ENCODE measurements at places on chromosomes 1 and 21.

- no peak for DNase-seq
Observed at GRCh38 chr1:119266858-119267257, 101.7 kb upstream of the HAO2 start.

GRCh38 chr1:47686731-47687630 is 249.1 kb downstream of the FOXD2 start:
- DNase-seq = no peak

GRCh38 chr1:25549273-25550154 is 6.1 kb downstream of the LDLRAP1 start:
- no peak for DNase-seq

DNA sequence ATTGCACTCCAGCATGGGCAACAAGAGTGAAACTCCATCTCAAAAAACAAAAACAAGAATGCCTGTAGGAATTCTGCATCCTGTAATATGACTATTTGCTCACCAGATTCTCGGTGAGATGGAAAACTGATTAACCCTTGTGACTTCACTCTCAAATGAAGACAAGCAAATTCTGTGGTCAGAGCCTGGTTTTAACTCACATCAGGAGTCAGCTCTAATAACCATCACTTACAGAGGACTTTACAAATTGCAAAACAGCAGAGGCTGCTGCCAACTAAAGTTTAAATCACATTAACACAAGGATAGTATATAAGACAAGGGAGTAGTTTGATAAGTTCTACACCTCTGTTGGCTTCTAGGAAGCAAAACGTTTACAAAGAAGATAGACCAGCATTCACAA is 35.7 kb upstream of the FAM163A start:
- DNase-seq = peak; percentile 89

DNA sequence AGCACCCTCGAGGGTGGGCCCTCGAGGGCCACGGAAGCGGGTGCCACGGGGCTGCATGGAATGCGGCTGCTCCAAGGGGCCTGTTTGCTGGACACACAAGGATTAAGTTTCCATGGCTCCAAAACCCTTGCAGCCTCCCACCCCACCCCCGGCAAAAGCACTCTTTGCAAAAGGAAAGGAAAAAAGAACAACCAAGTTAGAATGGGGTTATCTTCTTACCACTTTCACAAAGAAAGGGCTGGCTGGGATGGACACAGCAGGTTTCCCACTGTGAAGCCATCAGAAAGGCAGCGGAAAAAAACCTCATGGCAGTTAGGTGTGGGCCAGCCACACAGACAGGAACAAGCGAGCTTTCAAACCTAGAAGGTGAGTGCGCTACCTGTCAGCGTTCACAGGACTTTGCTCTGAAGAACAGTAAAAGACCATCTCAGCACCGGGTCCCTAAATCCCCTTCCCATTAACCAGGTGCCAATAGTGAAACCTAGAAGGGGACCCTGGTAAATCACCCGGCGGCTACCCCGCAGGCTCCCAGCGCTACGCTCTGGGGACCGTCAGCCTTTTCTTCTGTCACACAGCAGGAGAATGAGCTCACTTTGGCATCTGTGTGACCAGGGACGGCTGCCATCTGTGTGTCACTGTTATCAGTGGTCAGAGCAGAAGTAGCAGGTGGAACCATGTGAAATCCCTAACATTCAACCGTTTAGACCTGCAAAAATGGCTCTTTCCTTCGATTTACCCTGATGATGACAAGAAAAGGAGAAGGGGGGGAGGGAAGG is 93.0 kb downstream of the SIM2 start:
- no peak for DNase-seq

- DNase-seq = peak; percentile 44
Observed at GRCh38 chr1:86741947-86742572, 37.7 kb downstream of the SH3GLB1 start.

DNA sequence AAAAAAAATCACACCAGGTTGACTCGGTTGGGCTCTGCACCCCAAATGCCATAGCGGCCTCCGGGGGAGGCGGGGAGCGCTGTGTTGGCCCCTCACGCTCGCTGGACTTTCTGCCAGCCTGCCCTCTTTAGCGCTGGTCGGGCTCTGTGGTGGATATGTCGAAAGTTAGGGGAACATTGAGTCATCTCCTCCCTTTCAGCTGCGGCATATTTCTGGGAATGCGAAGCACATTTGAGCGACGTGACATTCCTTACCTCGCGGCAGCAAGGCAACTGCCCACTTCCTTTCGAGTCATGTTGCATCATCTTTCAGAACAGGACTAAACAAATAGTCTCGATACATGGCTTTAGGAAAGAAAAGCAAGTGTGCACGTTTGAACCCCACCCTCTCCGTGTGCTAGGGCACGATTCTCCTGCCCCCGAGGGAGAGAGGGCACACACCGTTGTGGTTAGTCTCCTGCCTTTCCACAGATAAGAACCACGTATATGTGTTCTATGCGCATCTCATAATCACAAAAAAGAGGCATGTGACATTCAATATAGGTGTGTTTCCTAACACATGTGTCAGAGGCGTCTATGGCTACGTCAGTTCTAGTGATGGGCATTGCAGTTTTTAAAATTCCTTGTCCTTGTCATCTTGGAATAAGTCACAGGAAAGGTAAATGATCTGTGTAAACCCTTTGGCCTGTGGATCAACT is 105.9 kb upstream of the SLC45A1 start:
- no peak for DNase-seq

GRCh38 chr1:219372916-219373615 is 199.4 kb downstream of the LYPLAL1 start:
- DNase-seq = no peak

GRCh38 chr1:112465122-112465521 is 43.6 kb upstream of the WNT2B start:
- DNase-seq = no peak

- no peak for DNase-seq
Observed at GRCh38 chr1:244917073-244917670, 52.8 kb upstream of the HNRNPU start.

GRCh38 chr1:1058088-1058905 is 15.8 kb downstream of the RNF223 start:
- no peak for DNase-seq

GRCh38 chr1:19860418-19860817 is 21.8 kb upstream of the OTUD3 start:
- DNase-seq = no peak

DNA sequence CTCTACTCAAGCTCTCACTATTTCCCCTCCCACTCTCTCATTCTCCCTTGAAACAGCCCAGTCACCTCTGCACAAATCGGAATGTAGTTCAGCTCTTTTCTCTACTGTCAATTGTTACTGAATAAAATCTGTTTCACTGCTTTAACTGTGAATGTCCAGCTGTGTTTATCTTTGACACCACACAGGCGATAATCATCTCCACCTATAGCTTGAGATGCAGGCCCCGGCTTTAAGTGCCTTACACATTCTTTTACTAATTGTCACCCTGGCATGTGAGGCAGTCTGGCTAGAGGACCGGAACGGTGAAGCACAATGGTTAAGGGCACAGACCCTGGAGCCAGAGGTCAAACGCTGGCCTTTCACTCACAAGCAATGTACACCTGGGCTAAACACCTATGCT is 122.8 kb upstream of the C8B start:
- no peak for DNase-seq

- DNase-seq = no peak
Observed at GRCh38 chr1:101000131-101000873, 25.3 kb downstream of the DPH5 start.

Measured in NCI-H526 treated with DMSO at 0.1 percent for 48 hours (cell line).